ENCODE measurements at places on chromosomes 3 and 15. TPM values are rescaled to one million over a fixed set of nuclear protein-coding genes. Genes with fewer than 3 reads are reported as not detected.
A peak's percentile ranks its signal among the peaks of the same experiment; 100 is the strongest.

The GPR176 gene
- 14.2 TPM for polyA plus RNA-seq

The STAC gene
- 11.5 TPM for polyA plus RNA-seq

The TGM5 gene
- not detected for polyA plus RNA-seq

The GUCA1C gene
- polyA plus RNA-seq, result not detected

The SPSB4 gene
- polyA plus RNA-seq, result 16.5 TPM

The PLXNA1 gene
- 28.8 TPM for polyA plus RNA-seq

The SLC24A5 gene
- 0.54 TPM for polyA plus RNA-seq

The TM4SF1 gene
- polyA plus RNA-seq, result 51.7 TPM

The CHDH gene
- polyA plus RNA-seq, result 8.3 TPM

DNA sequence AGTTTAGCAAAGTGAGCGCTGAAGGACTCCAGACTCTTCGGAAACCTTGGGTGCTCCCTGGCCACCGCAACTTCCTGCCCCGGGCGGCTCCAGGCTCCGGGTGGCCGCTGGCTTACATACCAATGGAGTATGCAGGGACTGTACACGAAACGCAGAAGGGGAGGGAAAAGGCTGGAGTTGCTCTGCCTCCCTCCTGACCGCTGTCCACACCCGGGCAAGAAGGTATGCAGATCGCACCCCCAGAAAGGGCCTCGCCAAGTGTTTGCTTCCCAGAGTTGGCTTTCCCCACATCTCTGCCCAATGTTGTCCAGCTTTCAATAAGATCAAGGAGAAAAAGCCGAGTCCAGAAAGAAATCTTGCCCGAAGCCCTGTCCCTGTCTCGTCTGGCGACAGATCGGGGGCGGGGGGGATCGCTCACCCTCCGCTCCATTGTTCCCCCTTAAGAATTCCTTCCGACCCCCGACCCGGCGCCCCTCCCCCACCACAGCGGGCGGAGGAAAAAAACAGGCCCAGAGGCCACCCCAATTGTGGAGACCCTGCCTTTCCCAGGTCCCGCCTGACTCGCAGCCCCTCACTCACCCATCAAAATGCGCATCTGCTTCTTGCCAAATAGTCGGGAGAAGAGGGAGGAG, 533 bp downstream of the ARF4 start:
- DNase-seq, result peak; percentile 55

GRCh38 chr15:73127302-73127936, 75.2 kb downstream of the NEO1 start:
- no peak for DNase-seq

- DNase-seq, result no peak
Measured at GRCh38 chr3:55272031-55272645, 215.0 kb downstream of the WNT5A start.

DNA sequence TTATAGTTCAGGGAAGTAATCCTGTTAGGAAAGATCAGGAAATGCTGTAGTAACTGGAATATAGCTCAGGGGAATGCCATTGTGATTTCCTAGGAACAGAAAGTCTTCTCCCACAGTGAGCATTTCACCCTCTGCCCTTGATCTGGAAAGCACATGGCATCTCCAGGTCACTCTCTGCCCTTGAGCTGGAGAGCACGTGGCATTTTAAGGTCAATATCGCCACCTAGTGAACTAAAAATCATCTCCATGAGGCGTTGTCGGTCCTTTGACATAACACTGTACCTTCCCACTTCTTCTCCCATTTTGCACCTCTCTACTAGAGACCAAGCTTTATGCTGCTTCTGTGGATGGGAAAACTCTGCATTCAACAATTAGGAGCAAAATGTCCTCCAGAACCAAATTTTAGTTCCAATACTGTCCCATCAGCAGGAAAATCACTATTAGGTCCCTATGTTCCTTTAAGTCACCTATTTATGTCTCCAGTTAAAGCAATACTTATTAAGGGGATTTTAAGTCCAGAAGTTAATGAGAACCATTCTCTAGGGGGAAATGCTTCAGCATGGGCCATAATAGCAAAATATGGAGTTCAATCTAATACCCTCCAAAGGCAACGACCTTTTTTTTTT, 54.7 kb upstream of the GK5 start:
- no peak for DNase-seq

GRCh38 chr15:89492111-89492641, 4.2 kb downstream of the RHCG start:
- no peak for DNase-seq

DNA sequence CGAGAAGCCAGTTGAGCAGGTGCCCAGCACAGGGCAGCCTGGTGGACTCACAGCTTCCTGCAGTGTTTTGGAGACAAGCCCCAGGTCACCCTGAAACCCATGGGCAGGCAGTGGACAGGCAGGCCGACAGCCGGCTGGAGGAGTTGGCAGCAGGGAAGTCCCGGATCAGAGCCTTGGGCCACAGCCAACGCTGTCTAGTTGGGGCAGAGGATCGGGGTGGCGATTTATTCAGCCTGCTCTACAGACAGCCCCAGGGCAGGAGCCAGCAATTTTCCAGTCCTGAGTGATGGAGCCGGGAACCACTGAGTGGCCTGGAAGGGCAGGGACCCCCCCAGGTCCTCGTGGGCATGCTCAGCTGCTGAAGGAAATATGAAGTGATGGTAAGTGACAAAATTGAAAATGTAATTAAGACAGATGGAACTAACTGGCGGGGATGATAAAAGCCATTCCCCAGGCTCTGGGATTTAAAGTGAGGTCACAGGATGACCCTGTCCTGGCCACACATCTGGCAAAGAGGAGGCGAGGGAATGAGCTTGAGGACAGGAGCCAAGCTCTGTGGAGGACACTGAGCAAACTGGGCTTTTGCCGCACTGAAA, 34.4 kb upstream of the TBC1D21 start:
- no peak for DNase-seq

DNA sequence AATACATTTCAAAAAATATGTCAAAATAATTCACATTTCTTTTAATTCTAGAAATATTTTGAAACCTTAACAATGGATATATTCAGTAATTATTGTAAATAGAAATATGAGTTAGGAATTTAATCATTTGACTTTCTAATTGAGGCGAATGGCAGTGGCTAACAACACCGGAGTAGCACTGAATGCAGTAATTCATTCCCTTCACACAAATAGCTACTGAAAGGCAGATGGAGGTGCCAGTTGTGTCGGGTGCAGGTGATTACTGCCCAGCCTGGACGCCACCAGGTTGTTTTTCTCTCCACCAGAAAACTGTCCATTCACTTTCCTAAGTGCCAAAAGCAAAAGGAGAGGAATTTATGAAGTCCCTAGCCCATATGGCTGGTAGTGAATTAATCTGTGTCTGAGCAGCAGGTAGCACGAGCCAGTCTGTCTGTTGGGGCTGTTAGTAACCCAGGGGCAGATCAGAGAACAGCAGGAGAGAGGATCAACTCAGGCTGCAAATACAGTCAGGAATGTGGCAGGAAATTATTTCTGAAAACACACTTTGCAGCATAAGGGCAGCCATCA, 79.3 kb upstream of the GMNC start:
- DNase-seq, result no peak

DNA sequence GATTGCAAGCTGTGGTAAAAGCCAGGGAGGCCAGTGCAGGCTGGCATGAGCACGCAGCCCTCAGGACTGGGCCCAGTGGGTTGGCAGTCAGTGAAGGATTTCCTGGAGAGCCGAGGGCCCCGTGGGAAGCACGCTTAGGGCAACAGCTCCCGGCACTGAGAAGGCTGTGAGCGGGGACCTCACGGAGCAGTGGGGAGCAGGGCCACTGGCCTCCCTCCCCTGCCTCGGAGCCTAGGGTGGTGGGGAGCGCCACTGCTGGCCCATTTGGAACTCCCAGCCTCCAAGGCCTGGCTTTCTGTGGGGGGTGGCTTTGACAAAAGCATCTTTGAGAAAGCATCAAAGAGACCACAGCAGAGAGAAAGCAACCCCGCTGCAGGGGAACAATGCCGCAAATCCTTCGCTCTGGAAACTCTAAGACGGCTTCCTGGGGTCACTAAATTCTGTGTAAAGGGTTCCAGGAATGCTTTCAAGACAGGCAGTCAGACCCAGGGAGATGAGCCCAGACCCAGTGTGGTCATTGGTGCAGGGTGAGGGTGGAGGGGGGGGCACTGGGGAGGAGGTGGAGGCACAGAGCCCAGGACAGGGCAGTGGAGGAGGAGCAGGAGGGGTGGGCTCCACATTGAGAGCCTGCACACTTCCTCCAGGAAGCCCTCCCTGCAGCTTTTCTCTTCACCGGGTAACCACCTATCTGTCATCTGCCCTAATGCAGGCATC, 9.5 kb upstream of the APBA2 start:
- DNase-seq, result no peak

DNA sequence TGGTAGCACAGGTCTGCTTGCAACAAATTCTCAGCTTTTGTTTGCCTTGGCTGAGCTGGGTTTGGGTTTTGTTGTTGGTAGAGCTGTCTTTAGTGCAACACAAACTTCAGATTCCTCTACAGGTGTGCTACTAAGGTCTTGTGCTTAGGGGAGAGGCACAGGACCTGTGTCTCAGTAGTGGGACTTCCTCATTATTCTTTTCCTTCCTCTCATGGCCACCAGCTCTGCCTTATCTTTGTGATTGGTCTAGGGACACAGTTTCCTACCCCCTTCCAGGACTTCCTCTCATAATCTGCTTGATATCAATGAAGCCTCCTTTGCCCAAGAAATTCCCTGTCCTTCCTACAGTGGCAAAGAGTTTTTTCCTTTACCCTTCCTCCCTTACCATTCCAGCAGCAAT, 24.9 kb upstream of the DNAAF4 start:
- DNase-seq, result no peak

DNA sequence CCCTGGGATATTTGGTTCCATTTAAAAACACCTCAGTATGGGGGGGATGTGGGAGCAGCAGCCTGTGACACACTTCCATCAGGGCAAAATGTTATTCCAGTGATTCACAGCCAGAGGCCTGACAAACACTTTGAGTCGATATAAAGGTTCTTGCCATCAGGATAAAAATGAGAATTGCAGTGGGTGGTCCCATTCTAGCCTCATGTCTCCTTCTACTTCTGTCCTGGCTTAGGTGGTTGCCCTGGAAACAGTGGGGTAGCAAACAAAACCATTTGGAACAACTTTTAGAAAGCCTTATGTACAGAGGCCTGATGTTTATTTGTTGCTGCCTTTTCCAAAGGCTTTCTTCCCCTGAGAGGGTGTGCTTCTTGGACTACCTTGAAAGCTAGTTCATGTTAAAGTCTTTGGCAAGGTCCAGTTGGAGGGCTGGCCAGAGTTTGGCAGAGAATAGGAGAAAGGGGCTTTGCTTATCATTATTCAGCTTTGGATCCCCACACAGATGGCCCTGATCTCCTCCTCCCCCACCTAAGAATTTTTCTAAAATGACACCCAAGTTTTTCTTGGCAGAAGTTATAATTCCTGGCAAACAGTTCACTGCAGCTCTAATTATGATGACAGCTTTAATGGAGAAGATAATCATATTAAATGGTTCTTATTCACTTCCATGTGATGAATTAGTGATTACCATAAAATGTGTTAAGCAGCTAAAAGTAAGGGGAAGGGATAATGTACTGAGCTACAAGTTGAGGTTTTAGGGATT, 84.2 kb upstream of the ZNF280D start:
- DNase-seq, result peak; percentile 7

- no peak for DNase-seq
Measured at GRCh38 chr15:96790004-96790403, 459.5 kb downstream of the NR2F2 start.

DNA sequence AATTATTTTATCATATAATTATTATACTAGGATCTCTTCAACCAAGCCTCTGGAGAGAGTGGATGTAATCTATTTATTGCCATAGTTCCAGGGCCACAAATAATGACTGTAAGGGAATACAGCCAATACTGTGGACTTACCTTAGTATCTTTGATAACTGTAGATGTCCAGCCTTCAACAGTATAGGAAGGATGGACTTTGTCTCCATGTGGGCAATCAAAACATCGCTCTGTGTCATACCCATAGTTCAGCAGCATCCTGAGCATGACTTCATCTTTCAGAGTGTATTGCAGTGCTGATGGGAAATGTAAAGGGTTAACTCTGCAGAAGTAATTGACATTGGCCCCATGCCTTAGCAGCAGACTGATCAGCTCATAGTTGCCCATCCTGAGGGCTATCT, 14.2 kb downstream of the ASB14 start:
- DNase-seq, result no peak

DNA sequence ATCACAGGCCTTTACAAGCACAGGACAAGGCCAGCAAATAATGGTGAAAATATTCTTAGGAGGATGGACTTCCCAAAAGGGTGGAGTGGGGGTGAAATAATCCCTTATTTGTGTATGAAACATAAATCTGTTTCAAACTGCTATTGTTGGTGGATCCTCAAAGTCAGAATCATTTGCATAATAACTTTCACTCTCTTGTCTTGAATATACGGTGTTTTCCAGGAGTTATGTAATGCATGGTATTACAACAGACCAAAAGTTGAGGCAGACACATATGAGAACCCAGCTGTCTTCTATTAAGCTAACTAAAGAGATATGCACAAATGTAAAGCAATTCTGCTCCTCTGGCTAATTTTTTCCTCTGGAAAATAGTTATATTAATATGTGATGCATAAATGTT, 57.7 kb downstream of the PRTG start:
- no peak for DNase-seq

DNA sequence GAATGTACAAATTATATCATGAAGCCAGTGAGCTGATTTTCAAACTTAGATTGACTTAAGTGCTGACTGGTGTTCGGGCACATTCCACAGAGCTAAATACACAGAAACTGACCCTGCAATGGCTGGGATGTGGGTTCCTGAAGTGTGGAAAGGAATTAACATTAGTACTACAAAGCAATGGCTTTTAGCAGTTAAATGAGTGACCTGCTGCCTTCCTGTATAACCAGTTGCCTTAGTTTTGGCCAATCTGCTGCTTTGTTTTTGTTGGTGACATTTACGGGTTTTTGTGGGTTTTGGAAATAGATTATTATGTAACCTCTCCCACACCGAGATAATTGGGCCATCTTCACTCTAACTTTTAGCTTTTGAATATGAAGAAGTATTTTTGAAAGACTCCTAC, 2.4 kb upstream of the SKIC8 start:
- DNase-seq, result no peak

DNA sequence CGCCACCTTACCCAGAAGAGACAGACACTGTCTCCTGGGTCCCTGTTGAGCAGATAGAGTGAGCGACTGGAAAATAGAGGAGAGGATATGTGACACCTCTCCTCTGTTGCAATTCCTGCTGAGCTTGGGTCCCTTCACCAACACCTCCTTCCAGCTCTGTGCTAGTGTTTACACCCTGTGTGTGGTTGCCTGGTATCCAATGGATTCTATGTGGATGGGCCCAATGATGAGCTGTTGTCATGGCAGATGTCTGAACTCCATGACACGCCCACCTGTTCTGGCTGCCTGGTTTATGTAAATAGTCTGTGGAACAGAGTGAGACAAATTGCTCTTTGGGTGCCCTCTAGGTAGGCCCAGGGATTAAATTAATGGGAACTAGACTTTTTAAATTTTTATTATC, 23.7 kb downstream of the RBM5 start:
- no peak for DNase-seq

DNA sequence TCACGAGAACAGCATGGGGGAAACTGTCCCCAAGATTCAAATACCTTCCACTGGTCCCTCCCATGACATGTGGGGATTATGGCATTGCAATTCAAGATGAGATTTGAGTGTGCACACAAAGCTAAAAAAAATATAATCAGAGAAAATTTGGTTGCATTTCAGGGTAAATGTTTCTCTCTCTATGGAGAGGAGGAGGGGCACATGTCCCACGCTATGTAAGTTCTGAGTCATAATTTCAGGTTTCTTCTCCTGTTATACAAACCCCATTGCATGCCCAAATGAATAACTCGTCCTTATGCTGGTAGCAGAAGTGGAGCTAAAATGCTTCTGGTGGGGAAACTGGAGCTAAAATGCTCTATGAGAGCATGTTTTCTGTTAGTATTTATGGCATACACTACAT, 209.7 kb upstream of the DCBLD2 start:
- DNase-seq, result no peak
